ENCODE measurements at places on chromosomes 13 and 19. TPM values are rescaled to one million over a fixed set of nuclear protein-coding genes. Genes with fewer than 3 reads are reported as not detected.

DNA sequence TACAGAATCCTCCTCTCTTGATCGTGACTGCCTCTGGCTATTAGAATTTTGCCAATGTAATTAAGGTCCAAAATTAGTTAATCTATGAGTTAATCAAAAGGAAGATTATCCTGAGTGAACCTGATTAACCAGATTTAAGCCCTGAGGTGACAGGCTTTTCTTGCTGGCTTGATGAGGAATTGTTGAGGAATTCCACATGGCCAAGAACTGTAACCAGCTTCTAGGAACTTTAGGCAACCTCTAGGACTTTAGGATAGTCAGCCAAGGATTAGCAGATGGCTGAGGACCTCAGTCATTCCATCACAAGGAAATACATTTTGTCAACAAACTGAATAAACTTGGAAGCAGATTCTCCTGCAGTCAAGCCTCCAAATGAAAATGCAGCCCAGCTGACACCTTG lies 84.8 kb downstream of the STOML3 start:
- H3K4me3 ChIP-seq: no peak overlapping the region
- H3K36me3 ChIP-seq: no peaks in the 10 kb centered on the region
- DNase-seq: no peak
- H3K4me1 ChIP-seq: no peaks in the 10 kb centered on the region
- H3K27me3 ChIP-seq: no peaks in the 10 kb centered on the region
- no peak overlapping the region for H3K27ac ChIP-seq

DNA sequence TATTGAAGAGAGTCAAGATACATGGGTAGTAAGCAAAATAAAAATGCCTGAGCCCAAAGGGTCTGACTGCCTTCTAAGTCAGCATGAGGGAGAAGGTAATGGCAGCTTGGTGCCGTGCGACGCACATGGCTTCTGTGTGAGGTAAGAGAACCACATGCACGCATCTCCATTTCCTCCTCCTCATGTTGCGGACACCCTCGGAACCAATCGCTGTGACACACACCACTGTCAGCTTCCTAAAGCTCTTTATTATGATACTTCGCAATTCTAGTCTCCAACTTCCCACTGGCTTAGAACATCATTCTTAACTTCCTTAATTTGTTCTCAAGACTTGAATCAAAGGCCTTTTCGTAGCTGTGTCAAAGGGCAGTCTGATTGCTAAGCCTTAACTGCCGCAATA lies 170.1 kb downstream of the OXGR1 start:
- no peaks in the 10 kb centered on the region for H3K4me1 ChIP-seq
- no peak for DNase-seq
- H3K36me3 ChIP-seq: no peaks in the 10 kb centered on the region
- H3K4me3 ChIP-seq: no peak overlapping the region

DNA sequence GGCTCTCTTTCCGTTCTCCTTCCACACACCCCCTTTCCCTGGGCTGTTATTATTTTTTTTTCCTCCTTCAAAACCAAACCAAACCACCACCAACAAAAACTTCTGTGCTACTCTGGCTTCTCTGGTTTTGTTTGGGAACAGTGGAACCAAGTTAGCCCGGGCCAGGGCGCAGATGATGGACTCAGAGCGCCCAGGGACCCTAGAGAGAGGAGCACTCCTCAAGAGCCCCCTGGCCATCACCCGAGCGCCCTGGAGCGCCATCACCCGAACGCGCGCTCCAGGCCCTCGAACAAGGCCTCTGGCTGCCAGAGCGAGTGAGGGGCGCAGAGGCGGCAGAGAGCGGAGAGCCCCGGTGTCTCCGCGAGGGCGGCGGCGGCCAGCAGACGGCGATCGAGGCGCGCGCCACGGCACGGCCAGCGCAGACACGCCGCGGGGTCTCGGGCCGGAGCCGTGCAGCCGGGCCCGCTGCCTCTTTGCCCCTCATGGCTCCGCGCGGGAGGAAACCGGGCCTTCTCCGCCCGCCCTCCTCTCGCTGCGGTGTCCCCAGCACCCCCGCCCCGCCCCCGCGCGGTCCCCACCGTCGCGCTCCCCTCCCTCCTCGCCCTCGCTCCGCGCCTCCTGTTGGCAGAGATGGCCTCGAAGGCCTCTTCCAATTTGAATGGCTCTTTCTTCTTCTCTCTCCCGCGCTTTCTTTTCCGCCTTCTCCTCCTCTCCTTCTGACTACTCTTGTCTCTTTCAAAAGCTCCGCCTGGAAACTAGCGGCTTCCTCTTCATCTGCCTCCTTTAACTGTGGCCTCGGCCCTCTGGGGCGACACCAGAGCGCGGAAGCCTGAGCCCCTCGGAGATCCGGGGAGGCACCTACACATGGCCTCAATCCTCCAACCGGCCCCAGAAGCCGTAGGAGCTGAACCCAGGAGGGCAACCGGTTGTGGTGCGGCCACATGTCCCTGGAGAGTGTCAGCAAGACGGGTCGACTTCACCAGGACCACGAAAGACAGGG lies 4.1 kb upstream of the SOX1 start:
- peaks cover 2% of the 10 kb centered on the region for H3K27me3 ChIP-seq
- H3K4me3 ChIP-seq: no peak overlapping the region
- no peak overlapping the region for H3K27ac ChIP-seq
- DNase-seq: no peak

Gene SYDE1
- 4.0 TPM for total RNA-seq

Gene ZNF550
- 4.4 TPM for total RNA-seq

Gene ADGRE3
- total RNA-seq: 0.28 TPM
